ENCODE measurements at places on chromosomes 5 and 9.

DNA sequence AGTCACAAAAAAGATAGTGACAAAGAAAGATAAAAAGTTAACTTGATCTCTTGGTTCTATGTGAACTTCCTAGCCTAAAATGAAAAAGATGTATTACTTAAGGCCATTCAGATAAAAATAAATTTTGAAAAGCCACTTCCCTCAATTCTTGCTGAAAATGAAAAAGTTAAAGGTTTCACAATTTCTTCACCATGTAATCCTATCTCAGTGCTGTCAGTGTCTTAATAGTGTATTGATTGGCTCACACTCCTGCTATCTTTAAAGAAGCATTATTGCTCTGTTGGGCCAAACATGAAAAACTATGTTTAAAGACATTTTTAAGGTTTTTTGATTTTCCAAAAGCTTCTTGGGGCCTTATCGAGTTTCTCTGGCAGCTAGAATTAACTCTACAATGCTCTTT is 18.1 kb upstream of the EGFLAM start:
- DNase-seq: no peak

GRCh38 chr5:32471784-32472183 is 27.2 kb upstream of the ZFR start:
- DNase-seq: no peak

- DNase-seq: no peak
These were observed 617.9 kb upstream of the CTNND2 start for GRCh38 chr5:12522116-12522515.

DNA sequence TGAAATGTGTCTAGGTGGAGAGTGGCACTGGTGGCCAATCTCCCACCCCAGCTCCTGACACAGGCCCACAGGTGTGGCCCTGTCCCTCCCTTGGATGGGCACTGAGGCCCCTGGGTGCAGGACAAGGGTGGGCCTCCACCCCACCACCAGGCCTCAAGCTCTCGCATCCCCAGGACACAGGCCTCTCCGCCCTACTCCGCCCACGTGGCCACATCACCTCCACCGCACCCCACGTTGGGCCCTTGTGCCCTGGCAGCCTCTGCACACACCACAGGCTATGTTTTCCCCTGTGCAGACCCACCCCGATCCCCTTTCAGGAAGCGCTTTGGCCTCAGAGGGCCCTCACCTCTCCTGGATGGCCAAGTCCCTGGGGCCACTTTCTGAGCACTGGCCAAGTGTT is 54.7 kb downstream of the SECISBP2 start:
- DNase-seq: no peak

DNA sequence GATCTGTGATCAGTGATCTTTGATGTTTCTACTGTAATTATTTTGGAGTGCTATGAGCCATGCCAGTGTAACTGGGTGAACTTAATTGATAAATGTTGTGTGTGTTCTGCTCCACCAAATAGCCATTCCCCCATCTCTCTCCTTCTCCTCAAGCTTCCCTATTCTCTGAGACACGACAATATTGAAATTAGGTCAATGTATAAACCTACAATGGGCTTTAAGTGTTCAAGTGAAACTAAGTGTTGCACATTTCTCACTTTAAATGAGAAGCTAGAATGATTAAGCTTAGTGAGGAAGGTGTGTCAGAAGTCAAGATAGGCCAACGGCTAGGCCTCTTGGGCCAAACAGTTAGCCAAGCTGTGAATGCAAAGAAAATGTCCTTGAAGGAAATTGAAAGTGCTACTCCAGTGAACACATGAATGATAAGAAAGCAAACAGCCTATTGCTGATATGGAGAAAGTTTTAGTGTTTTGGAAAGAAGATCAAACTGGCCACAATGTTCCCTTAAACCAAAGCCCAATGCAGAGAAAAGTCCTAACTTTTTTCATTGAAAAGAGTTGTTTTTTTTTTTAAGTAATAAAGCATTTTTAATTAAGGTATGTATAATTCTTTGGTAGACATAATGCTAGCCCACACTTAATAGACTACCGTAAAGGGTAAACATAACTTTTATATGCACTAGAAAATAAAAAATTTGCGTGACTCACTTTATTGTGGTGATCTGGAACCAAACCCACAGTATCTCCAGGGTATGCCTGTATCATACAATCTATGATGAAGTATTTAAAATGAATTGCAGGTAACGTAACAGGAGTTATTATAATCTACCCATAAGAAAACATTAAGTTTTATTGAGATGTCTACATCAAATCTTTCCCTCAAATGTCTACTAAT is 42.5 kb upstream of the ALDH1A1 start:
- DNase-seq: no peak

- DNase-seq: no peak
These were observed 36.8 kb downstream of the EXOC3 start for GRCh38 chr5:479566-480319.

GRCh38 chr9:107215381-107215780 is 67.7 kb upstream of the RAD23B start:
- DNase-seq: no peak

DNA sequence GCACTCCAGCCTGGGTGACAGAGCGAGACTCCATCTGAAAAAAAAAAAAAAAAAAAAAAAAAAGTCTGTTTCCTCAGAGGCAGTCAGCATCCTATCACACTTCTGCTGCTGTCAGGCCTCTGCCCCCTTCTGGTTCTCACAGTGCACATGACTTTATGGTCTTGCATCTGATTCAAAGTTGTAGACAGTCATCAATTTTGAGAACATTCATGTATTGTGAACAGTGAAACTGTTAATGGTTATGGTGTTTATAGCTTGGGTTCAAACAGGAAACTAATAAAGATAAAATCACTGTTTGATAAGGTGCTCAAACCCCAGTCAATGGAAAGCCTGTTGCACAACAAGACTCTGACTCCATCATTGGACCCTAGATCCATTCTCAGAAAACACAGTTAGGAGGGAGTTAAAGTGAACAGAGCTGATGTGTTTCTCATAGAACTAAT is 61.4 kb downstream of the FOXD1 start:
- peak; percentile 47 for DNase-seq
